HFFc6 (cell line): ENCODE measurements at places on chromosomes 11 and 22. TPM values are rescaled to one million over a fixed set of nuclear protein-coding genes. Genes with fewer than 3 reads are reported as not detected.
A peak's percentile ranks its signal among the peaks of the same experiment; 100 is the strongest.

The SYT8 gene
- not detected in 3 replicates for total RNA-seq

The DRICH1 gene
- 0.36 TPM in 1 of 3 replicates, not detected in the others for total RNA-seq

- DNase-seq = peak; percentile 19
Measured at GRCh38 chr11:65719871-65720210, 757 bp downstream of the RNASEH2C start.

DNA sequence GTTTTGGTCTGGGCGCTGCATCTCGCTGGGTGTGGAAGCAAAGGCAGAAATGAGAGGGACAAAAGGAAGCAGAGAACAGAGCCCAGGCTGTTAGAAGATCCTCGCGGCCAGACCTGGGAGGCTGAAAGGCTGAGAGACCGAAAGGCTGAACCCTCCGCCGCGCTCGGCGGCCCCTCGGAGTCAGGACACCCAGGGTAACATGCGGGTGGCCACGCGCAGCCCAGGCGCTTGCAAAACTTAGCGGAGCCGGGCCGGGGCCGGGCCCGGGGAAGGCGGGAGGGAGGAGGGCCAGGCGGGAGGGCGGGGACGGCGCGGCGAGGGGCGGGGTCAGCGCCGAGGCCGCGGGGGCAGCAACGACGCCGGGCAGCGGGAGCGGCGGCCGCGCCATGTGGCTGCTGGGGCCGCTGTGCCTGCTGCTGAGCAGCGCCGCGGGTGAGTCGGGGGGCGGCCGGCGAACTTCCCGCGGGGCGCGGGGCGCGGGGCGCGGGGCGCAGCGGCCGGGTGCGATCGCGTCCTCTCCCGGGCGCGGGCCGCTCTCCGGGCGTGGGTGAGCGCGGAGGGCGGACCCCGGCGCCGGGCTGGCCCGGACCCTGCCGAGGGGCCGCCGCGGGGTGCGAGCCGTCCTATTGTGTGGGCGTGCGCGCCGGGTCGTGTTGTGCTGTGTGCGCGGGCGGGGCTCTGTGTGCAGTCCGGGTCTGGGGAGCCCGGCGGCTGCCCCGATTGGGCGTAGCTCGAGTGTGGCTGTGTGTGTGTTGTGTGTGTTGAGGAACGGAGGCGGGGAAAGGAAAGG, at the start of gene LDLRAD3:
TSS of gene LDLRAD3 (plus strand) at position 350 of the 790 bp plus-strand sequence. CDS start at position 387, 37 bp downstream.
- DNase-seq = peak; percentile 68

GRCh38 chr22:26897384-26897783, 240.0 kb downstream of the MIAT start:
- no peak for DNase-seq

GRCh38 chr11:59678813-59679165, 10.0 kb upstream of the PATL1 start:
- no peak for DNase-seq
